Omental fat pad (tissue), 4 donors: ENCODE measurements at places on chromosomes 16 and 17.

GRCh38 chr17:81192386-81193050 is 26.5 kb upstream of the AATK start:
- no peak for DNase-seq

GRCh38 chr17:10042589-10043244 is 137.6 kb upstream of the RCVRN start:
- DNase-seq: no peak

DNA sequence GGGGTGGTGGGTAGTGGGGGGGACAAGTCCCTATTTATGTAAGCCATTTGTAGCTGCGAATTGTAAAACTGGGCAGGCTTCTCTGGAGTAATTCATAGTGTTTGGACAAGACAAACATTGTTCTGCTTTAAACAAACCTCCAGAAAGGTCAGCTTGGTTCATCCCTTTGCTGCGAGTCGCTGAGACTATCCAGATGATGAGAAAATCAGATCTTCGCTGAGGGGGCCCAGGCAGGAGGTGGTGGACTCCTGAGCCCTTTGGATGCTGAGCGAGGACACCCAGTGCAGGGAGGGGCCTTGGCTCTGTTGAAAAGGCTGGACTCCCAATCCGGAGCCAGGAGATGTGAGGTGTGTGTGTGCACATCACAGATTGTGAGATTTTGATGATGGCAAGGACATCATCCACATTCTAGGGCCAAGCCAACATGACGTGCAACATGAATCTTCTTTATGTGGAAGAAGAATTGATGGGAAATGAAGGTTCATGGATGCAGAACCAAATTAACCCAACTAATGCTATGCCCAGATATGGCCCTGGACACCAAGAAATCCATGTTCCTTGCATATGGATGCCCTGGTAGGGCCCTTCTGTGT is 15.0 kb upstream of the NTN1 start:
- no peak for DNase-seq

DNA sequence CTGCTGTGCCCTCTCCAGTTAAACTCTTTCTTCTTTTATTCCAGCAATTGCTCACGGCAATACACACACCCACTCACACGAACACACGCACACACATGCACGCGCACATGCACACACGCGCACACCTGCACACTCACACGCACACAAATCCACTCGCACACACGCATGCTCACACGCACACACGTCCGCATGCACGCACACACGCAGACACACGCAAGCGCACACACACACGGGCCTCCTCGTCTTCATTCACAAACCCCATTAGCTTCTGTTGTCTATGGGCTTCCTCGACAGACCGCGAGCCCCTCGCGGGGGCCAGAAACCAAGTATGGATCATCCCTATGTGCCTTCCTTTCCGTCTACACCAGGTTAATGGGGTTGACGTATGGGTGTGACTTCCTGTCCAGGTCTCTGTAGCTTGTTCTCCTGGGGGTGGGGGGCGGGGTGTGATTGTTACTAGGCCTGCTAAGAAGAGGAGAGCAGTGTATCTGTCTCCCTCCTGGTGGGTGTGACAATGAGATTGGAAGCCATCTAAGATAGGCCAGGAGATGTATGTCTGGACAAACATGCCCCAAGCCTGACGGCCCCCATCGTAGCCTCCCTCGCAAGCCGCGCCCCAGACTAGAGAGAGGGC is 670 bp upstream of the CTF1 start:
- DNase-seq: no peak

GRCh38 chr17:58666858-58667267 is 25.0 kb downstream of the TEX14 start:
- DNase-seq: peak; percentile 33
